ENCODE measurements at places on chromosomes 3 and 15. TPM values are rescaled to one million over a fixed set of nuclear protein-coding genes. Genes with fewer than 3 reads are reported as not detected.

The IL17RB gene
- under 0.01 TPM for total RNA-seq

The IL16 gene
- 0.20 TPM for total RNA-seq

The EOMES gene
- total RNA-seq = not detected

The LDHAL6B gene
- not detected for total RNA-seq

The SUSD5 gene
- total RNA-seq = 8.4 TPM

The SLC28A2 gene
- not detected for total RNA-seq

The TGM5 gene
- total RNA-seq = 0.26 TPM

The HRH1 gene
- 21.6 TPM for total RNA-seq

The IQCB1 gene
- 9.4 TPM for total RNA-seq

The KLHL40 gene
- total RNA-seq = not detected

The PPP4R2 gene
- 64.7 TPM for total RNA-seq

The STIMATE gene
- 23.9 TPM for total RNA-seq

The RPP25 gene
- 2.6 TPM for total RNA-seq

The MEX3B gene
- total RNA-seq = 11.9 TPM

The PRICKLE2 gene
- 35.4 TPM for total RNA-seq

The AMIGO3 gene
- total RNA-seq = not detected

The MKRN2OS gene
- not detected for total RNA-seq

The MCF2L2 gene
- 0.33 TPM for total RNA-seq

The KNSTRN gene
- total RNA-seq = 14.0 TPM

The CHRNA5 gene
- 0.78 TPM for total RNA-seq

The EPHA6 gene
- not detected for total RNA-seq

The TM4SF18 gene
- total RNA-seq = 0.07 TPM

The SLC12A1 gene
- not detected for total RNA-seq

The GOLGA6A gene
- total RNA-seq = 0.07 TPM

The TRIM42 gene
- total RNA-seq = not detected

The MAGI1 gene
- 41.3 TPM for total RNA-seq

The LEO1 gene
- 21.8 TPM for total RNA-seq

The CFAP100 gene
- not detected for total RNA-seq

The TMCO5A gene
- not detected for total RNA-seq

The IL20RB gene
- total RNA-seq = 0.98 TPM

The ARNT2 gene
- 10.4 TPM for total RNA-seq

The NRG4 gene
- 0.20 TPM for total RNA-seq

The CAPN3 gene
- total RNA-seq = 1.6 TPM

The CDHR4 gene
- total RNA-seq = 0.07 TPM

The TMC3 gene
- total RNA-seq = 0.20 TPM

The ETV5 gene
- total RNA-seq = 36.8 TPM

The ALDH1L1 gene
- total RNA-seq = 0.96 TPM

The BSN gene
- 0.07 TPM for total RNA-seq

The ISL2 gene
- not detected for total RNA-seq

The LIPH gene
- 0.43 TPM for total RNA-seq

The ITIH4 gene
- total RNA-seq = 2.5 TPM

The JAGN1 gene
- total RNA-seq = 23.5 TPM

The SKOR1 gene
- total RNA-seq = 0.17 TPM

The OXTR gene
- total RNA-seq = 30.7 TPM

The RAF1 gene
- total RNA-seq = 97.4 TPM

The C3orf70 gene
- total RNA-seq = 0.46 TPM

The PP2D1 gene
- total RNA-seq = not detected

The ARGFX gene
- total RNA-seq = not detected

The SFMBT1 gene
- 4.5 TPM for total RNA-seq

The RLBP1 gene
- not detected for total RNA-seq
